ENCODE measurements at places on chromosomes 6 and 20.

DNA sequence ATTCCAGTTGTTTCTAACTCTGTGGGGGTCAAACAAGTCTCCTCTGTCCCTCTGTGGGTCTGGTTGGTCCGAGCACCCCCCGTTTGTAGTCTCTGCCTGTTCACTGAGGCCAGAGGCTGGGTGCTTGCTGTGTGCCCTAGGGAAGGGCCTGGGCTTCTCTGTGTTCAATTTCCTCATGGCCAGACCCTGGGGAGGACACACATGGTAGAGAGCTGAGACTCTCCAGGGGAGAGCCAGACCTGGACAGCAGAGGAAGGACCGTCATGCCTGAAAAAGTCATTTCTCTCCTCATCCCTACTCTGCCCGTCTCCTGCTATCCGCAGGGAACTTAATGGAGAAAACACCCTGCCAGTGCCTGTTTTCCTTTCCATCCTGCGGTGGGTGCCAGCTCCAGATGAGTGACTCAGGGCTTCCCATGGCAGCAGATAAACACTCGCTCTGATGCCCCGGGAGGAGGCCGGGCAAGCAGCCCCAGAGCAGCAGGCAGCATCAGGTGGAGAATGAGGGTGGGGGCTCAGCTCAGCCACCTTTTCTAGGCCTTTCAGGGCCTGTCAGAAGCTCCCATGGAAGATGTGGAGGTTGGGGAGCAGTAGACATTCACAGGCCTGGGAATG is 51.9 kb downstream of the SNAI1 start:
- peak; percentile 88 for DNase-seq

- no peak for DNase-seq
These were observed 60.5 kb downstream of the PREX1 start for GRCh38 chr20:48766961-48767960.

DNA sequence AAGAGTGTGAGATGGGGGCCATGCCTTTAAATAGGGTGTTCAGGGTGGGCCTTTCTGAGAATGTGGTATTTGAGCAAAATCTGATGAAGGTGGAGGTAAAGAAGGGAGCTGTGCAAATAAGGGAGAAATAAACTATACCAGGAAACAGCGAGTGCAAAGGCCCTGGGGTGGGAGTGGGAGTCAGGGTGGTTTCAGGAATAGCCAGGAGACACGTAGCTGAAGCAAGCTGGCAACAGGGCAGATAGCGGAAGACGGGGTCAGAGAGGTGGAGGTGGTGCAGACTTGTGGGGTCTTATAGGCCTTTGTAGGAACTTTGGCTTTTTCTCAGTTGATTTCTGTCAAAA is 51.6 kb downstream of the FGD2 start:
- DNase-seq = no peak

GRCh38 chr20:60170116-60170515 is 211.9 kb downstream of the CDH26 start:
- DNase-seq = no peak

- DNase-seq = no peak
These were observed 937.8 kb upstream of the MANEA start for GRCh38 chr6:94639564-94639963.

- no peak for DNase-seq
These were observed 4.8 kb downstream of the SAMD10 start for GRCh38 chr20:63974402-63975200.

DNA sequence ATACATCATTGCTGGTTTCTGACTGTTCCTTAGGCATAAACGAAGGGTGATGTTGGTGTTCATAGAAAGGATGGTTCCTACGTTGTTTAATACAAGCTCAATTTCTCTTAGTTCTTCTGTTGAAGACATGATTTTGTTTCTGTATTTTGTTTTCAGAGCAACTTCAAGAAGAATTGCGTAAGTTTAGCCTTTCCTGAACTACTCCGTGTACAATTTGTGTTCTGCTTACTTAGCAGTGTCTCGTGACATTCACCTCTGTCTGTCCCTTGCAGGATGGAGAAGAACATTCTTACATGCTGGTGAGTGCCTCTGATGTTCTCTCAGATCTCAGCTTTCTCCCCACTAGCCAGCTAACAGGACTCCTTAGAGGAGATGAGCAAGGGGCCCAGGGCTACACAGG is 7.6 kb downstream of the BTN2A2 start:
- DNase-seq = no peak

DNA sequence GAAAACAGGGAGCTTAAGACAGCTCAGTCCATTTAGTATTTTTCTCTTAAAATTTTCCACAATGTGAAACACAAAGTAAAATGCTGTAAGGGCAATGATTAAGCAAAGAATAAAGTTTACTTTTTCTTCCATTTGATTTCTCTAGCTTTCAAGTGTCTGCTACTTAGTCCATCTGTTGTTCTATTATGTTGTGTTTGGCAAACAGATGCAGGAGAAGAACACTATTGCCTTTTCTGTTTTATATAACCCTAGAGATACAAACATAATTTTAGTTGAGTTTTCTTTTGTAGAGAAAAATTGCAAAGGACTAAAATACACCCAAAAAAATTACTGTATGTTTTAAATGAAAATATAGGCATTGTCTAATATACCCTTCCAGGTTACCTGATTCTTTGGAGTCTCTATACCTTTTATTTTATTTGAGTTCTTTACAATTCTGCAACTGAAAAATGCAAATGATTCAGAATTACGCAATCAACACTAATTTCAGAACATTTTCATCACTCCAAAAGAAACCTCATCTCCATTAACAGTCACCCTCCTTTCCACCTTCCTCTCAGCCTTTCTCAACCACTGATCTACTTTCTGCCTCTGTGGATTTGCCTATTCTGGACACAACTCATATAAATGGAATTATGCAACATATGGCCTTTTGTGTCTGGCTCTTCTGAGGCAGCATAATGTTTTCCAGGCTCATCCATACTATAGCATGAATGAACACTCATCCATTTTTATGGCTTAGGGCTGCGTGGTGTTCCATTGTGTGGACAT is 96.9 kb downstream of the MKKS start:
- no peak for DNase-seq

DNA sequence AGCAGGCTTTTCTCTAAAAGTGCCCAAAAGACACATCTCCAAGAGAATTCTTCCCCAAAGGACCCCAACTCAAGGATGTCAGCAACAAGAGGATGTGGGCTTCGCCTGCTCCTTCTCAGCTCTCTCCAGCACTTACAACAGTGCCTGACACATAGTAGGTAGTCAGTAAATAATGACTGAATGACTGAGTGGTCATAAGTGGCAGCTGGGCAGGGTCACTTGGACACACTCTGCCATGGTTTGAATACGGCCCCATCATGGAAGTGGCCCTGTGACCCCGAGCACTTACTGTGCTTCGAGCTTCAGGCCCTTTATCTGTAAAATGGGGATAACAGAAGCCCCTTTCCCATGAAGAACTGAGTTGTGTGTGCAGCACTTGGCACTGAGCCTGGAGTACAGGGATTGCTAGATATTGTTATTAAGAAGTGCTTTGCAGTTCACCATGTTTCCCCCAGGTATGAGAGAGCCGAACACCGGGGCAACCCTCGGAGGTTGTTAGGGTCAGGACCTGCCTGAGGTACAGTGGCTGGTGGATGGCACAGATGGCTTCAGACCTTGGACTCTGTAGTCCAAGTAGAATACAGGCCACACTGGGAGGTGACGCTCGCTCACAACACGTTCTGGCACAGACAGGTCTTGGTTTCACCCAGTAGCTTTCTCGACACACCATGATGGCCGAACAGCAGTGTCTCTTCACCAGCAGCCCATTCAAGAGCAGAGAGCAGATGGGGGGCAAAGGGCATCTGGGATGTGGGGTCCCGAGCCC is 56.0 kb downstream of the NOL4L start:
- DNase-seq = no peak

DNA sequence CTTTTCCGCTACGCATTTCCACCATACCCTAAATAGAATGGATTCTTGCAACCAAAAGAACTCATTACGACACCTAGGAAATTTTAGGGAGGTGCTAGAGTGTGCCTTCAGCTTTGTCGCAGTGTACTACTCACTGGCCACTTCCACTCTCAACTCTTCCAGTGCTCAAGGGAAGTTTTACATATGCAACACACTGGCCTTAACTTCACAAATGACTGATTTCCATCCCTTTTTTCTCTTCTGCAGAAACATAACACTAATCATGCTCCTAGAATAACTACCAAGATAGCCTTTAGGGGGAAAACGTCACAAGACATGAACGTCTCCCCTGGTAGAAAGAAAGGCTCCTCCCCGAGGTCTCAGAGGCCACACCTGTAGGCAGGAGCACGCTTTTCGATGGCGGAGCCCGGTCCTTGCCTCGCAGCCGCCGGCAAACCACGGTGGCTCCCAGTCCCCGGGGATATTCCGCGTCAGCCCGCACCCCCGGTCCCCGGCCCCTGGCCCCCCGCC is 584 bp downstream of the LYRM4 start:
- DNase-seq = peak; percentile 80

GRCh38 chr6:5361396-5361795 is 100.1 kb downstream of the FARS2 start:
- no peak for DNase-seq

DNA sequence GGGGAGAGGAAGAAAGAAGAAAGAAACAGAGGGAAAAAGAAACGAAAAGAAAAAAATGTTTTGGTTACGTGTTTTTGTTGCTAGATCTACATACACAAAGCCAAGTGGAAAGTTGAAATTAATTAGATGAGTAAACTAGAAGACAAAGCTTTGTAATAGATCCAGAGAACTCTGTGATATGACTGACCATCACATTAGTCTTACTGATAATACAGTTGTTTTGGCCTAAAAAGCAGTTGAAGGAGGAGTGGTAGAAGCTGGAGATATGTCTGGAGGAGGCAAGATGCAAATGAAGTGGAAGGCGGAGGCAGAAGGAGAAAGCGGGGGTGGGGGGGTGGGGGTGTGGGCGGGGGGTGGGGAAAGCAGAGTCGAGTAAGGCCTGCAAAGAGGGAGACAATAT is 500.1 kb upstream of the ID4 start:
- DNase-seq = no peak

Data from aorta (tissue), 5 donors.